ENCODE measurements at places on chromosomes 5 and 9. TPM values are rescaled to one million over a fixed set of nuclear protein-coding genes. Genes with fewer than 3 reads are reported as not detected.

The SNCAIP gene
- not detected for total RNA-seq

The MYOT gene
- not detected for total RNA-seq

DNA sequence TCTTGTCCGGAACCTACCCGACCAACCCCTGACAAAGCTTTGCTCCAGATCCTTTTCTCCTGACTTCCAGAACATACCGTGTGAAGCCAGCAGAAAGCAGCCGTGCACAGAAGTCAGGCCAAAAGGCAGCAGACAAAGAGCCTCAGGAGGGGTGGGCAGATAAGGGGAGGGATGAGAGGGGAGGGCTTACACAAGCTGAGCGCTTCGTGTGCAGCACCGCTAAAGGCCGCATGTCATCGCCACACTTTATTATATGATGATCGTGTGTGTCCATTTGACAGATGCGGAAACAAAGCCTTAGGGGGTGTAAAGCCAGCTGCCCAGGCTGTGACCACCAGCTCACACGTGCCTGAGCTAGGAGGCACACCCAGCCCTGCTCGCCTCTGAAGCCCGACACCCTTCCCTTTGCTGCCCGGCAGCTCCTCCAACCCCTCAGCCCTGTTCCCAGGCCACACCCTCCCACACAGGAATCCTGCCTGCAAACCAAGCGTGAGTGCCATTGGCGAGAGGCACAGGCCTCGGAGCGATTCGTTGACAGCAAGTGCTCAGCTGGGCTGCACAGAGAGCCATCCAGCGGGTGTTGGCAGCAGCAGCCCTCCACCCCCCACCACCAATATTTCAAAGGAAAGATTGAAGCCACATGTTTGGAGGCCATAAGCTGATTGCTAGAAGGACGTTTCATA lies 170.5 kb upstream of the SMIM23 start:
- H3K27ac ChIP-seq: no peak overlapping the region
- no peaks in the 10 kb centered on the region for H3K27me3 ChIP-seq
- no peaks in the 10 kb centered on the region for H3K4me1 ChIP-seq
- H3K36me3 ChIP-seq: no peaks in the 10 kb centered on the region
- H3K4me3 ChIP-seq: no peak overlapping the region
- no peak for DNase-seq

DNA sequence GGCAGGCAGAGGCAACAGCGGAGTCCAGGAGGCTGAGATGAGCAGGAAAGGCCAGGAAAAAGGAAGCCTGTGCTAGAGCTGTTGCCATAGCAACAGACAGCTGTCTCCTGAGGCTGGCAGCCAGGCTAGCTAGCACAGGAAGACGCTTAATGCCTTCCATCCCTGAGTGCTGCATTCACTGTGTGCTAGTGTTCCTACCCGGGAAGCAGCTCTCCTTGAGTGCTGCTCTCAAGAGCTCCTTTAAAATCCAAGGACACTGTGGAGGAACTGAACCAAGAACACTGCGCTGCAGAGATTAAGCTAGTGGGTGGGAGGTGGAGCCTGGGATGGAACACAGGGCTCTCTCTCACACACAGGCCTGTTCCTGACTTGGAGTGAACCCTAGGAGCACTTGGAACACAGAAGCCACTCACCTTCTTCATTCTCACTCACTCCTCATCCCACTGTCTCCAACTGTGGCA lies 53.5 kb upstream of the IL7R start:
- no peak overlapping the region for H3K27ac ChIP-seq
- H3K36me3 ChIP-seq: no peaks in the 10 kb centered on the region
- peaks cover 36% of the 10 kb centered on the region for H3K4me1 ChIP-seq
- DNase-seq: no peak
- H3K27me3 ChIP-seq: no peaks in the 10 kb centered on the region

GRCh38 chr9:97519441-97519970 lies 18.0 kb downstream of the TMOD1 start:
- no peak overlapping the region for H3K27ac ChIP-seq
- no peak overlapping the region for H3K4me3 ChIP-seq
- H3K4me1 ChIP-seq: no peaks in the 10 kb centered on the region
- no peak for DNase-seq
